ENCODE measurements at places on chromosomes 4 and X. TPM values are rescaled to one million over a fixed set of nuclear protein-coding genes. Genes with fewer than 3 reads are reported as not detected.
A peak's percentile ranks its signal among the peaks of the same experiment; 100 is the strongest.

CD38 gene
- 0.10 TPM for total RNA-seq

ERAS gene
- total RNA-seq: not detected

PPBP gene
- not detected for total RNA-seq

RNF175 gene
- 8.0 TPM for total RNA-seq

SPANXA2 gene
- total RNA-seq: 75.6 TPM

SLC4A4 gene
- total RNA-seq: under 0.01 TPM

CLIC2 gene
- 14.6 TPM for total RNA-seq

DNA sequence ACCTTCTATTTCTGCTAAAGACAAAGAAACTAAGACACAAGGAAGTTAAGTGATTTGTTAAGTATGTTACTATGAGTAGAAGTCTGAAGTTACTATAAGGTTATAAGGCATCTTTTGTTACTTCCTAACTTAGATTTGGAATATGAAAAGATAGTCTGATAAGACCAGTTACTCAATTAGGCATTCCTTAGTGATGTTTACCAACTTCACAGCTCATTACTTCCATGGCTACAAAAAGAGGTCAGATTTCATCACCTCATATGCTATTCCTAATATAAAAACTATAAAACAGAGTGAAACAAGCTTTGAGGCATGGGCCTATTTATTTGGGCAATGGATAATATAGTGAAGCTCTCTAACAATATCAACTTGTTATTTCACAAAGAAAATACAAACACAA, 143.1 kb downstream of the TBCK start:
- DNase-seq: no peak

DNA sequence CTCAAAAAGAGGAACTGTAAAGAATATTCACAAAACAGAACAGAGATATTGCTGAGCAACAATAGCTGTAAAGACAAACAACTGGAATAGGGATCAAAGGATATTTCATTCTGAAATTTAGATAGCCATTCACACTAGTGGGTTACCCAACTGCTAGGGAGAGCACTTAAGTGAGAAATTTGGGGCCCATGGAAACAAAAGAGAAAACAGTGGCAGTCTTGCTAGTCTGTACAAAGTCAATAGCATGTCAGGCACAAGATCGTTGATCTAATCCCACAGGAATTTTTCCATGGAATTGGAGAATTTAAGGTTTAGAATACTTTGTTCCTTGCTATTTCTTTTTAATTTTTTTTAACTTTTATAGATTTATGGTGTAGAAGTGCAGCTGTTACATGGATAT, 467.0 kb downstream of the PCDH18 start:
- DNase-seq: no peak

DNA sequence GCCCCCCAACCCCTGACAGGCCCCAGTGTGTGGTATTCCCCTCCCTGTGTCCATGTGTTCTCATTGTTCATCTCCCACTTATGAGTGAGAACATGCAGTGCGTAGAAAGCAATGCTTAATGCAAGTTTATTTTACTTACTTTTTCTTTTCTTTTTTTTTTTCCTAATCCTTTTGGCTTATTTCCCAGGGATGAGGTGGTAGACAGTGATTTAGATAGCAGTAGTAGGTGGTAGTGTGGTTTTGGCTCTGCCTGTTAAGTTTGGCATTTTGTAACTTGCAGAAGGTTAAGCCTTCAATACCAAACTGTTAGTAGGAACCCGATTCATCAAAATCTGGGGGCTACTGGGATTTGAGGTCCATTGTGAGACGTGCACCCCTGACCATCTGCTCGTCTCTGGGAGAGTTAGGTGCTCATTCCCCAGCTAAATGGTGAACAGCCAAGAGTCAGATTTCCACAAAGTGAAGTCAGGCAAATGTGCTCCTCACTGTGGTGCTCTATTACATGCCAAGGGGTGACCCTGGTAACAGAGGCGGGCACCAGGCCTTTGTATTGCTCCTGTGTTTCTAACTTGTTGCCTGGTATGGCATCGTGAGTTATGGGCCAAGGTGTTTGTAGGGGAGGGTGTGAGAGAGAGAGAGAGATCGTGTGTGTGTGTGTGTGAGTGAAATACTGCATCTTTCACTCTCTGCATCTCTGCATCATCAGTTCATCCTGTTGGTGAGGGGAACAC, 70.3 kb downstream of the PHOX2B start:
- DNase-seq: no peak

- DNase-seq: no peak
Observed at GRCh38 chr4:112511093-112511802, 4.7 kb downstream of the NEUROG2 start.

GRCh38 chr4:18022572-18023050, 1.1 kb upstream of the LCORL start:
- no peak for DNase-seq

DNA sequence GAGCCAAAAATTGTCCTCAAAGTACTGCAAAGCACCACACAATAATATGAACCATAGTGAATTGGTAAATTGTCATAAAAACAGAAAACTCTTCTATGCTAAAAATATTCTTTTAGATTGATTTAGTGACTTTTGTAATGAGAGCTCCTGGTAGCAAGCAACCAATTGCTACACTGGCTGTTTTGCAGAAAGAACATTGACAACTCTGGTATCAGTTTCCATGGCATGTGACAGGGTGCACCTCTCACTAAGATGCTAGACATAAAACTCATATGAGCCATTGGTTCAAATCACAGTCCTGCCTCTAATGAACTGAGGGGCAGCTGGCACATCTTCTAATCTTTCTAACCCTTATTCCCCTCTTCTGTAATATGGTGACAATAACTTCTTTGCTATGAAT, 212.2 kb downstream of the HS3ST1 start:
- no peak for DNase-seq

GRCh38 chr4:102624505-102624904, 123.3 kb downstream of the NFKB1 start:
- no peak for DNase-seq

GRCh38 chr4:165874791-165875371, 1.8 kb downstream of the TLL1 start:
- DNase-seq: no peak

DNA sequence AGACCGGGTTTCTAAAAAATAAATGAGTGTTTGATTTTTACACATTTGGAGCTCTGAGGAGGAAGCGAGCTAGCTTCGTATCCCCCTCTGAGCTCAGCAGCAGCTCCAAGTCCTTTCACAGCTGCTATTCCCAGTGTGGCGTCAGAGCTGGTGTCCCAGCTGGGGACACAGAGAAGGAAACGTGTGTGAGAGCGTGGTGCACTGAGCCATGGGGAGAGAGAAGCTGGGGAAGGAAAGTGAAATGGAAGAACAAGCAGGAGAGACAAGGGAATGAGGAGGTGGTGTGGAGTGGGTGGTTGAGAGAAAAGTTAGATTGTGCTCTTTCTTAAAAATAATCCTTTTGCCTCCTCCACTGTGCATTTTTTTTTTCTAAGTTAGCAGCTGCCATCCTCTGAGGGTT, 79.5 kb upstream of the SLC4A4 start:
- no peak for DNase-seq

DNA sequence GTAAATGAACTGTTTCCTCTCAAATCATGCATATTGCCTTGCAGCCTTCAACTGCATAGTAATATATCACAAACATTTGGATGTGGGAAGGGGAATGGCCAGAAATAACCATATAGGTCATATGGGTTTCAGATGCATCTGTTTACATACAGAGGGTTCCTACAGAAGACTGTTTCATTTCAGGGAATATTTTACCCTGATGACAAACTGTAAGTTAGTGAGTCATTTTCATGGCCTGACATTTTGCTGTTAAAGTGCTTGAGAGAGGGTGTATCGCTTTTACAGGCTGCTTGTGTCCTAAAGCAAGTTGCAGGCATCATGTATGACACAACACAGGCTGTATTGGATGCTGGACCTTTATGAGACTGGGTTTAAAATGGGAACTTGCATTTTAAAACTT, 25.5 kb upstream of the AMOT start:
- DNase-seq: no peak

GRCh38 chrX:20427173-20427770, 160.6 kb upstream of the RPS6KA3 start:
- DNase-seq: no peak

DNA sequence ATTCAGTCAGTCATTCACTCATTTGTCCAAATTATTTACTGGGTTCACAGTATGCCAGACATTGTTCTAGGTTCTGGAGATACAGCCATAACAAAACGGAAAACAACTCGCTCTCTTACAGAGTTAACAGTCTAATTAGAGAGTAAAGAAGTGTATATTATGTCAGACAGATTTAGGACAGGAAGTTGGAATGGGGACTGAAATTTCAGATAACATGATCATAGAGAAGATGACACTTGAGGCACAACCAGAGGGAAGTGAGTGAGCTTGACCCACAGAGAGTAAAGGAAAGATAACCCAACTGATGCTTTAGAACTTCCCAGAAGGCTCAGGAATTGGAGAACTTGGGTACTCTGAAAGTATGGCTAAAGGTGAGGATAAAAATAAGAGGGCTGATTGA, 139.4 kb downstream of the ZAR1 start:
- no peak for DNase-seq

DNA sequence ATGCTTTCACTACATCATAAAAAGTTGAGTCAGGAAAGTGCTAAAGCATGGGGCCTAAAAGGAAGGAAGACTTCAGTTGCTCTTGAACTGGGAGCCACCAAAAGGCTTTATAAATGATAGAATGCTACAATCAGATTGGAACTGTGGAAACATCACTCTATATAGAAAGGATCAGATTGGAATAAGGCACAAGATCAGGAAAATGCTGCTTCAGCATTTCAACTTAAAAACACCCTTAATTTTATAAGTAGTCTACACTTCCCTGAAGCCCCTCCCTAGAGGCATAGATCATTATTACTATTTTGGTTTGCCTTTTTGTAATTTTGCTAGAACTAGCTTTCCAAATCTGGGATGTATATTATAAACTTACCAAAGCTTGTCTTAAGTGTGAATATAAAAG, 170.7 kb downstream of the FANCB start:
- no peak for DNase-seq

- peak; percentile 65 for DNase-seq
Observed at GRCh38 chr4:1899149-1900086, 28.2 kb downstream of the NSD2 start.

GRCh38 chr4:181234951-181235680, 1008.1 kb upstream of the TENM3 start:
- no peak for DNase-seq

DNA sequence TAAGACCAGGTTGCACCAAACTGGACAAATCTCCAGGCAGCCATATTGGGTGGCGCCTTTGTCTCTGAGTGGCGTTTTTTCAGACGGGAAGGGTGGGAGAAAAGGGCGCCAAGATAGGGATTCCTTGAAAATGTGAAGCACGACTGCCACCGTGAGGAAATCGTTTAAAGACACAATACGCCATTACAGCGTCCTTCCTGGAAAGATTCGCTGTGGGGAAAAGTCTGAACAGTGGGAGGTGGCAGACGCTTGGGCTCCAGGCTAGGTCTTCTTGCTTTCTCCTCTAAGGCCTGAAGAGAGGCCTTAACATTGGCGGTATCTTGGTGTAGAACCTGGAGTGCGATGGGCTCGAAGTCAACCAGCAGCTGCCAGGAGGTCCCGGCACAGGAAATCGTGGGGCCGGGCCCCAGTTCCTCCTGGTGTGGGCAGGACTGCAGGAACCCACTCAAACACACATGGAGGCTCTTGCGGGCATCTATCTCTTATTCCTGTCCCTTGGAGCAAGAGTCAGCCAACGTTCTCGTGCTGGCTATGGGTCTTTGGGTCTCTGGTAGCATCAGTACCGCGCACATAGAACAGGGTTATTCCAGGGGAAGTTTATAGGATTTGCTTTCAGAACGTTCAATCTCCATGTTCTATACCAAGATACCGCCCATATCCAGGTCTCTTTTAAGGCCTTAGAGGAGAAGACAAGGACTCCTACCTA, 208.8 kb downstream of the OR13H1 start:
- DNase-seq: peak; percentile 81

DNA sequence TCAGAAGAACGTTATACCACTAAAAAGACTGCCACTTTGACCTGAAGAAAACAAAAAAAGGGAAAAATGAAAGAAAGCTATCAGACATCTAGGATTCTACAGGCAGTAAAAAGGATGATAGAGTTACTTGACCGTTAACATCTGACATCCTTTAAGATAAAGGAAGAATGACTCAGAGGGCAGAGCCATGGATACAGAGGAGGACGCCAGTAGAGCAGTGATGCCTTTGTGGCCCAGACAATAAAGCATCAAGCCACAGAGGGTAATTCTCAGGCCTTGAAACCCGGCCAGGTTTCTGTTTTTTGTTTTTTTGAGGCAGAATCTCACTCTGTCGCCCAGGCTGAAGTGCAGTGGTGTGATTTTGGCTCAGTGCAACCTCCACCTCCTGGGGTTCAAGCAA, 9.5 kb upstream of the BEX1 start:
- DNase-seq: peak; percentile 63

DNA sequence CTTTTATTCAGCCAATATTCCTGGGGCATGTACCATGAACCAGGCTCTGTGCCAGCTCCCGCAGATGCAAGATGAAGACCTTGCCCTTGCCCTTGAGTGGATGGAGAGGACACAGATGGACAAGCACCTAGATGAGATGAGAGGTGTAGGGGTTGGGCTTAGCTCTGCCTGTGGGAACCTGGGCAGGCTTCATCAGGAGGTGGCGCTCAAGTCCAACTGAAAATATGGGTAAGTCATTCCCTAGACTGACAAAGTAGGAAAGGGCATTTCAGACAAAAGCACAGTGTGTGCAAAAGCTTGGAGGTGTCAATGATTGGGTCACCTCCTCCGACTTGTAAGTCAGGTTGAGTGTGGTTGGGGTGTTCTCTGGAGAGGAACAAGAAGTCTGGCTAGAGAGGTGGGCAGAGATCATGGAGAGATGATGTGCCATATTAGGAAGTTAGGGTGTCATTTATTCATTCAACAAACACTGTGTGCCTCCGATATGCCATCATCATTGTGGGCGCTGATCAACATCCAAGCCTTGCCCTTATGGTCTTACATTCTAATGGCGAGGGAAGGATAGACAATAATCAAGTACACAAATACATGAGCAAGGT, 64.6 kb downstream of the ANAPC4 start:
- DNase-seq: peak; percentile 43

DNA sequence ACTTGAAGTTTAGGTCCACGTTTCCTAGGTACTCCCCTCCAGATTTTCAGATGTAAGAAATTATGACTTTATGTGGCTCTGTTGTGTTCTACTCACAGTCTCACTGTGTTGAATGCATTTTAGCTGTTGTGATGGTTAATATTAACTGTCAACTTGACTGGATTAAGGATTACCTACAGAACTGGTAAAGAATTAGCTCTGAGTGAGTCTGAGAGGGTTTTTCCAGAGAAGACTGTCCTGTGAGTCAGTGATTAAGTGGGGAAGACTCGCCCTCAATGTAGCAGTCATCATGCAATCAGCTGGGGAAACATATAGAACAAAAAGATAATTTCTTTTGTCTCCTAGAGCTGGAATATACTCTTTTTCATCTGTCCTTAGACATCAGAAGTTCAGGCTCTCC, 493.4 kb downstream of the ACTRT1 start:
- DNase-seq: no peak

- DNase-seq: no peak
Observed at GRCh38 chr4:24063731-24064130, 173.9 kb upstream of the PPARGC1A start.

DNA sequence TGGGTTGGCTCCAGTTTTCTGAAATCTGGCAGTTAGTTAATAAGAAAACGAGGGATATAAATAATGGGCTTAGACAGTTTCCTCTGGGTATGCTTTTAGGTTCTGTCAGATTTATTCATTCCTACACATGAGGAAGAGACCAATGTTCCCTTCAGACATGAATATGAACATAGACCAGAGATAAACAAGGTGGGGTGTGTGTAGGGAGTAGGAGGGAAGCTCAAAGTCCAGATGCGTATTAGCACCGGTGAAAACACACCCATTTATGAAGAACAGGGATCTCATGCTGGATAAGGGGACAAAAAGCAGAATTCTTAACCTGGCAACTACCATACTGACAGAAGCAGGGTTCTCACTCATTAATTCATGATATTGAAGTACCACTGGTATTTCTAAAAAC, 223.0 kb downstream of the SOWAHB start:
- DNase-seq: no peak

Measured in RPMI7951 (cell line).